ENCODE measurements at places on chromosomes 3 and 15. TPM values are rescaled to one million over a fixed set of nuclear protein-coding genes. Genes with fewer than 3 reads are reported as not detected.
A peak's percentile ranks its signal among the peaks of the same experiment; 100 is the strongest.

DNA sequence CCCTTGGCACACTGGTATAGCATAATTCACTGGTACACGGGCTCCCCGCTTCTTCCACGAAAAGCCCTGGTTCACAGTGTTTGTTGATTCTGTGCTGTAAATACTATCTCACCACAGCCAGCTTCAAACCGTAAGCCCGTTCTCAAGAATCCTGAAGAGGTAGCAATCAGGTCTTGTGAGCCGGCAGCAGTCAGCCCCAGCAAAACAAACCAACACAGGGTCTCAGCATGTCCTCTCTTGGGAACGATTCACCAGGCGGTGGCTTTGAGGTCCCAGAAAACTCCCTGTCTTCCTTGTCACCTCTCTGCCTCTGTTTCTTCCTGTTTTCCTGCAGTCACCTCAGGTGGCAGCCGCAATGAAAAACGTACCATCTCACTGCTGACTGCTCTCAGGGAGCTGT, 19.1 kb upstream of the FAM3D start:
- DNase-seq, result no peak
- no peak overlapping the region for H3K27ac ChIP-seq
- H3K36me3 ChIP-seq, result no peaks in the 10 kb centered on the region
- H3K4me1 ChIP-seq, result no peaks in the 10 kb centered on the region
- no peak overlapping the region for H3K4me3 ChIP-seq

- H3K36me3 ChIP-seq, result peaks cover 1% of the 10 kb centered on the region
- no peak overlapping the region for H3K4me3 ChIP-seq
- H3K27me3 ChIP-seq, result no peaks in the 10 kb centered on the region
- DNase-seq, result peak; percentile 37
- H3K27ac ChIP-seq, result peak overlapping the region; percentile 70
These were observed 26.1 kb downstream of the LSM3 start for GRCh38 chr3:14204515-14205284.

GRCh38 chr15:98440917-98441316, 207.4 kb upstream of the IGF1R start:
- H3K4me3 ChIP-seq, result no peak overlapping the region
- peaks cover 6% of the 10 kb centered on the region for H3K4me1 ChIP-seq
- H3K36me3 ChIP-seq, result no peaks in the 10 kb centered on the region
- no peak overlapping the region for H3K27ac ChIP-seq

NR2E3 gene
- total RNA-seq, result not detected

GOLGA6B gene
- 0.42 TPM for total RNA-seq

RAMAC gene
- 20.3 TPM for total RNA-seq

HDC gene
- total RNA-seq, result 0.66 TPM
